ENCODE measurements at places on chromosomes 6 and 20.

GRCh38 chr20:23435626-23436539 lies 3.6 kb upstream of the CSTL1 start:
- DNase-seq: no peak

DNA sequence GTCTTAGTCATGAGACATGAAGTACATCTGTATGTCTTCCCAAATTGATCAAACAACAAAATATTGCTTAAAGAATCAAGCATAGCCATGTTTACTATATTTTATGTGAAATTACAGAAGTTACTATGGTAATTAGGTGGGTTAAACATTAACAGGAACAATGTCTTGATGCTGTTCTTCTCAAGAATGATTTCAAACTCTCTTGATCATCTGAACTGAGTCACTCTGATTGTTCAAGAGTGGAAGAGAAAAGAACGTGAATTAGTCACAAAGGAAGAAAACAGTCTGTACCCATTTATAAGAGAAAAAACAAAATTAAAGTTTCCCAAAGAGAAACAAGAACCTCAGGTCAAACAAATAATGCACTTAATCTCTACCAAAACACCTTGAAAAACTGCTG lies 62.2 kb upstream of the NUP153 start:
- DNase-seq: no peak

GRCh38 chr6:170438402-170438753 lies 114.7 kb downstream of the PSMB1 start:
- DNase-seq: no peak

- no peak for DNase-seq
These were observed 316.9 kb upstream of the PRDM1 start for GRCh38 chr6:105769197-105769596.

DNA sequence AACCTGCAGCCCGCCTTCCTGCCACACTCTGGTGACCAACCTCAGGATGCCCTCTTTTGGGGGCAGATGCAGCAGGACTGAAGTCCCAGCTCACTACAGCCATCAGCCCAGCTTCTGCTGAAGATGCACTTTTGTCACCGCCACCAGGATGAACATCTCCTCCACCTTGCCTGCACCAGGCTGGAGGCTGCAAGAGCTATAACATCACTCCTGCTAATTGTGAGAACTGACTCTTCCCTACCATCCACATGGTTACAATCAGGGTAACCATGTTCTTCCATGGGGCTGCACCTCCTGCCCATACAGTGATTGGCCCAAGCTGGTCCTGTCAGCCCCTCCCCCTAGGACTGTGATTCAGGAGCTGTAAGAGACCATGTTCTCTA lies 2.0 kb upstream of the ACTL10 start:
- no peak for DNase-seq

All from effector memory CD4-positive, alpha-beta T cell (primary cell).